Thoracic aorta (tissue), 2 donors: ENCODE measurements at places on chromosomes 5 and 9. TPM values are rescaled to one million over a fixed set of nuclear protein-coding genes. Genes with fewer than 3 reads are reported as not detected.

Gene CCDC180
- total RNA-seq = 5.8 TPM

DNA sequence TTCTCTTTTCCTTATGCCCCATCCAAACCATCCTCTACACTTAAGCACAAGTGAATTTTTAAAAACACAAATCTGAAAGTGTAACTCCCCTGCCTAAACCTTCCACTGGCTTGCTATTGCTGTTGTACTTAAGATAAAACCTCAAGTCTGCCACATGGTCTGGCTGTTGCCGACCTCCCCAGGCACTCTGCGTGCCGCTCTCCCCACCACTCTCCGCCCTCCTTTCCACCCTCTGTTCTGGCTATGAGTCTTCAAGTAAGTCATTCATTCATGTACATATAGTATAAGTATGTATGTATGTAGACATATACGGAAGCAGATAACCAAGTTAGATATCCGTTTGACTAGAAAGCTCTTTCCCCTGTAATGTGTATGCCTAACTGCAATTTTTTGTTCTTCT is 94.7 kb upstream of the ANKRD55 start:
- H3K4me3 ChIP-seq = peak overlapping the region; percentile 19
- H3K27me3 ChIP-seq = no peaks in the 10 kb centered on the region
- DNase-seq = no peak
- H3K27ac ChIP-seq = no peak overlapping the region
- no peaks in the 10 kb centered on the region for H3K36me3 ChIP-seq

GRCh38 chr5:131677115-131677514 is 42.1 kb upstream of the RAPGEF6 start:
- peaks cover 22% of the 10 kb centered on the region for H3K4me1 ChIP-seq
- no peak overlapping the region for H3K27ac ChIP-seq
- no peak overlapping the region for H3K4me3 ChIP-seq
- no peak for DNase-seq
- no peaks in the 10 kb centered on the region for H3K27me3 ChIP-seq
- peaks cover 15% of the 10 kb centered on the region for H3K36me3 ChIP-seq

DNA sequence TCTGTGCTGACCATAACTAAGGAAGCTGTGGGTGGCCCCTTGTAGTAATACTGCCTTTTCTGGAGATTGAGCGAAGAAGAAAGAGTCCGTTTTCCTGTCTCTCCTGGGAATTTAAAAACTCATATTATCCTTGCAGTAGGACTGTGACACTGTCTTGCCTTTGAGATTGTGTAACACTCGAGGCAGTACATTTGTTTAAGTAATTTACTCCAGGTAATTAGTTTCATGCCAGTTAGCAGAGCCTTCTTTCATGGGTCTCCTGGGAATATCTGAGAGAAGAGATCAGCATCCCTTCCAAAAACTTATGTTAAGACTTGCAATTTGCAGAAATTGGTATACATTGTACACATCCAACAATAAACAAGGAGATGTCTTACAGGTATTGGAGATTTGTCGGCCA is 405.6 kb downstream of the DMRT2 start:
- no peaks in the 10 kb centered on the region for H3K27me3 ChIP-seq

DNA sequence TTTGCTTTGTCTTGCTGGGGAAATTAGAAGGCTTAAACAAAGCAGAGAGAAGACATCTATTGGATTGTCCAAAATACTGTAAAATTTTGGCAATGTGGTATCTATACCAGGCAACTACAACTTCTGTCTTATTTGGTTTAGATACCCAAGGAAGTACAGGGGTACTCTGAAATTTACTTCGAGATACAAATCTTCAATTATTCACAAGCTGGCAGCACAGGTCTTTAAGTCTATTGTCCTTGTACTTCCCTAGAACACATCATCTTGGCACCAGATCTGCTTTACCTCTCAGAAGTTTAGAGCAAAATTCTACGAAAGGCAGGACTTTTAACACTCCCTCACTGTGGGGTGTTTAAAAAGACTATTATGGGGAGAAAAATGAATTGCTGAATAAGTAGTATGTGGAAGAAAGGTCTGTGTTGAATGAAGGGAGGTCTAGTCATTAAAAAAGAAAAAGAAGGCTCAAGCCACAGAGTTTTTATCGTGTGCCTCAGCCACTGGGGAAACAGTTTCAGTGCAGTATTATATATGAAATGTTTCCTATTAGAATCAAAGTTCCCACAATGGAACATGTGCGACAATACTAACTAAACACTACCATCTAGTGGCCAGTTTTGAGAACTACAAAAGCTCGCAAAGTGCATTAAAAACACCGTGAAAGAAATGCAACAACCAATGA is 93.7 kb downstream of the PDE4D start:
- H3K36me3 ChIP-seq = no peaks in the 10 kb centered on the region
- no peaks in the 10 kb centered on the region for H3K4me1 ChIP-seq
- H3K4me3 ChIP-seq = no peak overlapping the region
- DNase-seq = no peak
- no peak overlapping the region for H3K27ac ChIP-seq
- H3K27me3 ChIP-seq = no peaks in the 10 kb centered on the region

DNA sequence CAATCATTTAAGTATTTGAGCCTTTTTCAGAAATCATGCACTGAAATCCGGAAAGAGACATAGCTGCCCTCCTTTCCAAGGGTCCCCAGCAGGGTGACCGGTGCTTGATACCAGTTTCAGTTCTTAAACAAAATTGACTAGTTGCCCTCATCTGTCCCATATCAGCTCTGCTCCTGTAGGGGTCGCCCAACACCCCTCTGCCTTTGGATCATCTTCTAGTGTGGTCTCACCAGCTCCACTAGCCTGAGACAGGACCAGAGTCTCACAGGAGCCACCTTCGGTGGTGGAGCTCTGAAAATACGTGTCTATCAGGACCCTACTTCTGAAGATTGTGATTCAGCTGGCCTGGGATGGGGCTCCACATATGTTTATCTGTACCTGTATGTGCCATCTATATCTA is 428.2 kb downstream of the ENC1 start:
- H3K36me3 ChIP-seq = no peaks in the 10 kb centered on the region
- no peak overlapping the region for H3K27ac ChIP-seq
- no peak overlapping the region for H3K4me3 ChIP-seq
- no peaks in the 10 kb centered on the region for H3K27me3 ChIP-seq

GRCh38 chr9:89919171-89919681 is 314.4 kb downstream of the GADD45G start:
- no peak for DNase-seq
- no peaks in the 10 kb centered on the region for H3K27me3 ChIP-seq
- no peak overlapping the region for H3K4me3 ChIP-seq

GRCh38 chr5:96338624-96339415 is 94.2 kb downstream of the PCSK1 start:
- no peaks in the 10 kb centered on the region for H3K36me3 ChIP-seq
- peaks cover 29% of the 10 kb centered on the region for H3K4me1 ChIP-seq
- peak overlapping the region; percentile 92 for H3K27ac ChIP-seq
- peak; percentile 44 for DNase-seq

- peaks cover 6% of the 10 kb centered on the region for H3K36me3 ChIP-seq
- DNase-seq = no peak
- H3K4me1 ChIP-seq = peaks cover 47% of the 10 kb centered on the region
- H3K27ac ChIP-seq = peak overlapping the region; percentile 86
- no peaks in the 10 kb centered on the region for H3K27me3 ChIP-seq
Observed at GRCh38 chr5:154860123-154860522, 1.7 kb downstream of the CNOT8 start.

GRCh38 chr5:82331557-82331956 is 53.4 kb upstream of the RPS23 start:
- H3K27ac ChIP-seq = peak overlapping the region; percentile 93
- peaks cover 66% of the 10 kb centered on the region for H3K4me1 ChIP-seq
- no peak overlapping the region for H3K4me3 ChIP-seq
- DNase-seq = no peak

DNA sequence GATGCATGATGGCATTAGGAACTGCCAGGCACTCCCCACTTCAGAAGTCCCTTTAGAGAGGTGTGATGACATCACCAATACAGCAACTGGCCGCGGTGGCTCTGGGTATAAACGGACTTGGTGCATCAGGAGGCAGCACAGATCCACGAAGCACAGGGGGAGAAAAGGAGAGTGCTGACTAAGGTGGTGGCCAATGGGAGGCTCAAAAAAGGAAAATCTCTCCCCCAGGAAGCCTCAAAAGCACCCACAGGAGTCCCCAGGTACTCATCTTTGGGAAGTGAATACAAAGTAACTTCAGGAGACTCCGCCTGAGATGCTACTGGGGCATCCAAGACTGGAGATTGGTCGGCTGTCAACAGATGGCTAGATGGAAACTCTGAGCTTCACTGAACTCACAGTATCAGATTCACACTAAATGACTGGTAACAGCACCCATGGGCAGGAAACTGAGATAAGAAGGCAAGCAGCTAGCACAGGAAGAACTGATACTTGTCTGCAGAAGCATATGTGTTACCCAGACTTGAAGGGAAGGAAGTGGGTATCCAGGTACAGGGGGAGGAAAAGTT is 7.6 kb downstream of the TTC39B start:
- no peaks in the 10 kb centered on the region for H3K36me3 ChIP-seq
- peak overlapping the region; percentile 47 for H3K27ac ChIP-seq
- no peaks in the 10 kb centered on the region for H3K27me3 ChIP-seq
- no peak for DNase-seq
- peaks cover 54% of the 10 kb centered on the region for H3K4me1 ChIP-seq

Gene F2R
- 96.4 TPM for total RNA-seq
